Activated naive CD4-positive, alpha-beta T cell treated with anti-CD3 and anti-CD28 coated beads, Interleukin-2, amount 50 U/mL, for 72 hours (primary cell): ENCODE measurements at places on chromosomes 7 and 10. TPM values are rescaled to one million over a fixed set of nuclear protein-coding genes. Genes with fewer than 3 reads are reported as not detected.

The ANKMY2 gene
- 12.0 TPM for total RNA-seq

The LAMB1 gene
- not detected for total RNA-seq

GRCh38 chr10:6542999-6543430 is 37.1 kb downstream of the PRKCQ start:
- peak; percentile 68 for DNase-seq

- no peak for DNase-seq
These were observed 222.1 kb downstream of the ZMYND11 start for GRCh38 chr10:357201-357950.

The MUC3A gene
- total RNA-seq = not detected

DNA sequence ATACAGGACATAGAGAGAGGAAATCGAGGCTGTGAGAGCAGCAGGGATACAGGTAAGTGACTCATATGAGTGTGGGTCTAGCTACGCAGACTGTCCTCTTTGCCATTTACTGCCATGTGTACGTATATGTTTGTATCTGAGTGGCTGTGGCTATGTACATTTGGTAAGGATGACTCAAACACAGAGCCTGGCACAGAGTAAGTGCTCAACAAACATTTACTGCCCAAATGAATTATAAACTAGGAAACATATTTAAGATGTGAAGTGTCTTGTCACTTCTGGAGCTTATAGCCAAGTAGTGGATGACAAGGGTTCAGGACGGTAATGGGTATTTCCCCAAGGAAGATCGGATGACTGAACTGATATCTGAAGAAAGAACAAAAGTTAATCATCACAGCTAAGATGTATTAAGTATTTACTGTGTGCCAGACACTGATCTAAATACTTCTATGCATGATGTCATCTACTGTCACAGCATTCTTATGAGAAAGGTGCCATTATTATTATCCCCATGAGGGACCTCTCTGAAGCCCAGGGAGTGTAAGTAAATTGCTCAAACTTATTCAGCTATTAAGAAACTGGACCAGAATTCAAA is 6.0 kb downstream of the MRPL43 start:
- no peak for DNase-seq

The SPDYE1 gene
- not detected for total RNA-seq
